ENCODE measurements at places on chromosomes 6 and 20.

DNA sequence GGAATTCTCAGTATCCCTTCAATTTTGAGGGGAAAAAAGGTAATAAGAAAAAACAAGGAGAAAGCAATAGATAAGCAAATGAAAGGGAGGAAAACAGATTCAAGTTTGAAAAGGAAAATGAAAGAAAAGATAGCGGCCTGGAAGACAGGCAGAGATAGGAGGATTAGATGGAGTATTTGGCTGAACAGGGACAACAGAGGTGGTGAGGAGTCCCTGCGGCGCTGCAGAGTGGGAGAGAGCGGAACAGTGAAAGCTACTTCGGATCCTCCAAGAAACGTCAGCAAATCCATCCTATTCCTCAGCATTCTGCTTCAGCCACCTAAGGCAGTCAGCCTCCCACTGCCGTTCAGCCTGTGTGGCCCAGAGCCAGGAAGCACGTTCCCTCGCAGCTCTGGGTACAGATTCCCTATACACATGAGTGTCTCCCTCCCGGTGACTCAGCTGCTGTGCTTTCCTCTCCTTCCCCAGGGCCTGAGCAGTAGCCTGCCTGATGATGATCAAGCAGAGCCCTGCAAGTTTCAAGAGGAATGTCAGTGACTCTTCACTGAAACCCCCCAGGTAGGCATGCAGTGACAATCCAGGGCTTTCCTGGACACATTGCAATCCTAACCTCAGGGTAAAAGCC is 43.4 kb upstream of the CDYL start:
- no peaks in the 10 kb centered on the region for H3K4me1 ChIP-seq
- H3K36me3 ChIP-seq = no peaks in the 10 kb centered on the region
- no peak overlapping the region for H3K27ac ChIP-seq
- DNase-seq = peak; percentile 41
- H3K4me3 ChIP-seq = no peak overlapping the region

DNA sequence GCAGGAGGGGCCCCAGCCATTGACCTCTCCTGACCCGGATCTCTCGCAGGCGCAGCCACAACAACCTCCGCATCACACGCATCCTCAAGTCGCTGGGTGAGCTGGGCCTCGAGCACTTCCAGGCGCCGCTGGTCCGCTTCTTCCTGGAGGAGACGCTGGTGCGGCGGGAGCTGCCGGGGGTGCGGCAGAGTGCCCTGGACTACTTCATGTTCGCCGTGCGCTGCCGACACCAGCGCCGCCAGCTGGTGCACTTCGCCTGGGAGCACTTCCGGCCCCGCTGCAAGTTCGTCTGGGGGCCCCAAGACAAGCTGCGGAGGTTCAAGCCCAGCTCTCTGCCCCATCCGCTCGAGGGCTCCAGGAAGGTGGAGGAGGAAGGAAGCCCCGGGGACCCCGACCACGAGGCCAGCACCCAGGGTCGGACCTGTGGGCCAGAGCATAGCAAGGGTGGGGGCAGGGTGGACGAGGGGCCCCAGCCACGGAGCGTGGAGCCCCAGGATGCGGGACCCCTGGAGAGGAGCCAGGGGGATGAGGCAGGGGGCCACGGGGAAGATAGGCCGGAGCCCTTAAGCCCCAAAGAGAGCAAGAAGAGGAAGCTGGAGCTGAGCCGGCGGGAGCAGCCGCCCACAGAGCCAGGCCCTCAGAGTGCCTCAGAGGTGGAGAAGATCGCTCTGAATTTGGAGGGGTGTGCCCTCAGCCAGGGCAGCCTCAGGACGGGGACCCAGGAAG is 4.5 kb upstream of the COL9A3 start:
- no peak overlapping the region for H3K27ac ChIP-seq
- H3K4me3 ChIP-seq = no peak overlapping the region
- H3K36me3 ChIP-seq = peaks cover 27% of the 10 kb centered on the region
- peaks cover 25% of the 10 kb centered on the region for H3K4me1 ChIP-seq
- no peak for DNase-seq

- H3K27me3 ChIP-seq = no peaks in the 10 kb centered on the region
- H3K4me3 ChIP-seq = no peak overlapping the region
- peaks cover 5% of the 10 kb centered on the region for H3K4me1 ChIP-seq
- H3K27ac ChIP-seq = peak overlapping the region; percentile 75
Measured at GRCh38 chr6:163356324-163356723, 58.2 kb upstream of the QKI start.

DNA sequence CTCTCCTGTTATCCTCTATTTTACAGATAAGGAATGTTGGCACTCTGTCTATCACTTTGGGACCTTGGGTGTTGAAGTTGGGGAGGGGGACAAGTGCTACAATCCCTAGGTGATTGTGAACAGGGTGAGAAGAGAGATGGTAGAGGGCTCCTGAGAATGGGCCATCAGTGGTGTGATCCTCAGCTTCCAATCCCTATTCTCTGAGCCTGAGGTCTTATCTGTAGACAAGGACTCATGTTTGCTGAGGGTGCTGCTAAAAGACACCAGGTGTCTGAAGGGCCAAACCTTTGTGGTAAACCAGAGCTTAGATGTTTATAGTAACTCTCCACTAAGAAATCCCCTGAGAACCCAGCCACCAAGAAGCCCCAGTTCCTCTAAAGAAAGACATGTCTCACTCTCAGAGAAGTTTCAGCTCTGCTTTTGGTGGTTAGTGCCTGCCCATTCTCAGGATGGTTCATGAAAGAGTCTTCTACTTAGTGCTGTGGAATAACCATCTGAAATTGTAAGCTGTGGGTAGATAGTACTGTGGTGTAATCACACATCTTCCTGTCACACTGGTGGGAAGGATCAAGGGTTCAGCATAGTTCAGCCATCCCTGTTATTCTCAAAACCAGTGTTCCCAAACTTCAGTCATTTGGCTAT is 58.2 kb upstream of the IL20RA start:
- no peaks in the 10 kb centered on the region for H3K27me3 ChIP-seq
- no peak overlapping the region for H3K27ac ChIP-seq
- H3K4me1 ChIP-seq = no peaks in the 10 kb centered on the region
- no peaks in the 10 kb centered on the region for H3K36me3 ChIP-seq
- DNase-seq = no peak
- no peak overlapping the region for H3K4me3 ChIP-seq

- peaks cover 17% of the 10 kb centered on the region for H3K36me3 ChIP-seq
- H3K27me3 ChIP-seq = no peaks in the 10 kb centered on the region
- H3K27ac ChIP-seq = no peak overlapping the region
- H3K4me1 ChIP-seq = peaks cover 8% of the 10 kb centered on the region
- no peak overlapping the region for H3K4me3 ChIP-seq
Measured at GRCh38 chr6:49457771-49458170, 5.3 kb downstream of the MMUT start.

DNA sequence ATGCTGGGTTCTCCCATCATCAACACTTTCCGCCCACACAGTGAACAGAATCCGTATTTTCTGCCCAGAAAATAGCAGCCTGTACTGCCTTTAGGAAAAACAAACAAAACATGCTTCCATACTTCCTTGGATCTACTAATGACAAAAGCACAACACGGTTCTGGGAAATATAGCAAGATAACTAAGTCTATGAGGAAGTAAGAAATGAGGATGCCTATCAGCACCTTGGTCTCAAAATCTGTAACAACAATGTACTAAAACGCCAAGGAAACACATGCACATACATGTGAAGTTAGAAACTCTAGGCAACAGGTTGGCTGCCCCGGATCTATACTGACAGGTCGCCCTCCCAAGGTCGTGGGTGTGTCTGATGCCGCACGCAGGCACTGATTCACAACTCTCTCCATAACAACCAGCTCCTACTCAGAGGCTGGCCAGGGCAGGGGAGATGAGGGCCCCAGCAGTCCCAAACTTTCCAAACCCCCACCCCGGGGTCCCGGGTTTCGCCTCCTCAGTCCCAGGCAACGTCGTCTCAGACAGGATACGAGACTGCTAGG is 710 bp downstream of the BTBD9 start:
- peak; percentile 43 for DNase-seq
- peak overlapping the region; percentile 82 for H3K4me3 ChIP-seq
- peaks cover 1% of the 10 kb centered on the region for H3K4me1 ChIP-seq
- no peaks in the 10 kb centered on the region for H3K27me3 ChIP-seq
- peak overlapping the region; percentile 88 for H3K27ac ChIP-seq

- no peaks in the 10 kb centered on the region for H3K27me3 ChIP-seq
- peaks cover 11% of the 10 kb centered on the region for H3K36me3 ChIP-seq
- H3K4me1 ChIP-seq = peaks cover 27% of the 10 kb centered on the region
- H3K27ac ChIP-seq = no peak overlapping the region
Measured at GRCh38 chr6:87210979-87211378, 55.6 kb downstream of the ZNF292 start.

- no peak for DNase-seq
- H3K27ac ChIP-seq = no peak overlapping the region
- H3K36me3 ChIP-seq = no peaks in the 10 kb centered on the region
- no peak overlapping the region for H3K4me3 ChIP-seq
- H3K27me3 ChIP-seq = no peaks in the 10 kb centered on the region
Measured at GRCh38 chr20:47543006-47543431, 41.3 kb downstream of the NCOA3 start.

DNA sequence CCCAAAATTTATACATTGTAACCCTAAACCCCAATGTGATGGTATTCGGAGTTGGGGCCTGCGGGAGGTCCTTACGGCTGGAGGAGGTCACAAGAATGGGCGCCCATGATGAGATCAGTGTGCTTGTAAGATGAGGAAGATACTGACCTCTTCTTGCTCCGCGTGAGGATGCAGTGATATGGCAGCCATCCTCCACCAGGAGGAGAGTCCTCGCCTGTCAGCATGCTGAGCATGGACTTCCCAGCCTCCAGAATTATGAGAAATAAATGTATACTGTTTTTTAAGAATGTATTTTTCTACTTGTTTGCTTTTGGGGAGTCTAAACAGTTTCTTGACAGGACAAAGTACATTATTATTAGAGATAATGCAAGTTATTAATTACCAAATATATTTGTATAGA is 8.7 kb upstream of the SYNDIG1 start:
- H3K27me3 ChIP-seq = no peaks in the 10 kb centered on the region
- H3K4me3 ChIP-seq = no peak overlapping the region
- H3K27ac ChIP-seq = no peak overlapping the region
- peaks cover 15% of the 10 kb centered on the region for H3K4me1 ChIP-seq

DNA sequence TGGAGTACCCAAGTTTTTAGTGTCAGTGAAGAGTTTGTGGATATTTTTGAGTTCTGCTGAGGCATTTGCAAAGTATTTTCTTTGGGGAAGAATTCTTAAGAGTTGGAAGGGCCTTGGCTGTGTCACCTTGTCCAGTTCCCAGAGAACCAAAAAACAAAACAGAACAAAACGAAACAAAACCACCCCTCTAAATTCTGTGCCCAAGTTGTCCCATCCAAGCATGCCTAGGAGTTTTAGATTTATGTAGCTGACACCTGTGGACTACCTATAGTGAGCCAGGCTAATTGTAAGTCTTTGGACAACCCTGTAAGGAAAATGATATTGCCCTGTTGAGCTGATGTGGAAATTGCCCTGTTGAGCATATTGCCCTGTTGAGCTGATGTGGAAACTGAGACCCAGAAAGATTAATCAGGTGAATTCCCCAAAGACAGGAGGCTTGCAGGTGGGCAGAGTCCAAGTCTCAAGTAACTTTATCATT is 1.0 kb upstream of the ECI2 start:
- H3K27ac ChIP-seq = peak overlapping the region; percentile 81
- H3K27me3 ChIP-seq = no peaks in the 10 kb centered on the region
- H3K36me3 ChIP-seq = no peaks in the 10 kb centered on the region
- H3K4me1 ChIP-seq = peaks cover 9% of the 10 kb centered on the region

DNA sequence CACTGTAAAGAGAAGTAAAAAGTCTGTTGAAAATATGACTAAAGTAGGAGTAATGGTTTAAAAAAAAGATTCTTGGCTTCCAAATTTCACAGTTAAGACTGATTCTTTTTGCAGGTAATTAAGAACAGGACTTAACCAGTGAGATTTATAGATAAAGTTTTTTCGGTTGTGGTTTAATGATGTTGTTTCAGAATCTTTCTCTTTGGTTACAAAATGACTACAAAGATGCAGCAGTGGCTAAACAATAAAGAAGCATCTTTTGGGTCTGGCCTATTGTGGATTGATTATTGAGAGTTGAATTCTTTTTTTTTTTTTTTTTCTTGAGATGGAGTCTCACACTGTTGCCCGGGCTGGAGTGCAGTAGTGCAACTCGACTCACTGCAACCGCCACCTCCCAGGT is 109.7 kb downstream of the AKAP7 start:
- H3K4me1 ChIP-seq = no peaks in the 10 kb centered on the region
- no peak overlapping the region for H3K4me3 ChIP-seq
- H3K27ac ChIP-seq = no peak overlapping the region
- DNase-seq = no peak
- H3K27me3 ChIP-seq = no peaks in the 10 kb centered on the region
- no peaks in the 10 kb centered on the region for H3K36me3 ChIP-seq

GRCh38 chr20:54284928-54285704 is 77.2 kb downstream of the PFDN4 start:
- no peaks in the 10 kb centered on the region for H3K36me3 ChIP-seq
- H3K27me3 ChIP-seq = no peaks in the 10 kb centered on the region
- no peaks in the 10 kb centered on the region for H3K4me1 ChIP-seq
- H3K4me3 ChIP-seq = no peak overlapping the region
- no peak overlapping the region for H3K27ac ChIP-seq
- no peak for DNase-seq

- no peak overlapping the region for H3K4me3 ChIP-seq
- DNase-seq = no peak
- peaks cover 1% of the 10 kb centered on the region for H3K36me3 ChIP-seq
- H3K4me1 ChIP-seq = no peaks in the 10 kb centered on the region
Measured at GRCh38 chr6:109579361-109579760, 96.3 kb upstream of the ZBTB24 start.

- no peak overlapping the region for H3K27ac ChIP-seq
- DNase-seq = no peak
- H3K36me3 ChIP-seq = no peaks in the 10 kb centered on the region
- no peak overlapping the region for H3K4me3 ChIP-seq
- H3K4me1 ChIP-seq = no peaks in the 10 kb centered on the region
Measured at GRCh38 chr6:160750276-160750689, 48.2 kb downstream of the PLG start.

DNA sequence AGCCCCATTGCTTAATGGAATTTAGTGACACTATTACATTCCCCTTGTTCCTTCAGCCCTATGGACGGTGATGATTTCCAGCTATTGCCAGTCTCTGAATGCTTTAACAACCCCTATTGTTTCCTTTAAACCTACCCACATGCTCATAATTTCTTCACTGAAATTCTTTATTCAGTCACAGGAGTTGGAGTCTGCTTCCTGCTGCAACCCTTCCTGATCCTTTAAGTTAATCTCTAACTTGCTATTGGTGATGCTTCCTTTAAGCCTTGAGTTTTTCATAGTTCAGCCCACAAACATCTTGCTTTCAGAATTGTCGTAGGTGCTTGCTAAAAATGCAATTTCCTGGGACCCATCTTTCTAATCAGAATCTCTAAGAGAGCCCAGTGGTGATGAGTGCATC is 66.3 kb upstream of the TNFAIP3 start:
- H3K36me3 ChIP-seq = no peaks in the 10 kb centered on the region
- DNase-seq = no peak
- no peak overlapping the region for H3K27ac ChIP-seq
- no peaks in the 10 kb centered on the region for H3K27me3 ChIP-seq

Data from lung (tissue), 17 donors.